Breast epithelium (tissue), 4 donors: ENCODE measurements at places on chromosomes 7 and 10. TPM values are rescaled to one million over a fixed set of nuclear protein-coding genes. Genes with fewer than 3 reads are reported as not detected.

GRCh38 chr10:3961082-3961481 lies 176.1 kb upstream of the KLF6 start:
- DNase-seq = no peak

GRCh38 chr7:151652111-151652510 lies 132.4 kb upstream of the RHEB start:
- no peak for DNase-seq

DNA sequence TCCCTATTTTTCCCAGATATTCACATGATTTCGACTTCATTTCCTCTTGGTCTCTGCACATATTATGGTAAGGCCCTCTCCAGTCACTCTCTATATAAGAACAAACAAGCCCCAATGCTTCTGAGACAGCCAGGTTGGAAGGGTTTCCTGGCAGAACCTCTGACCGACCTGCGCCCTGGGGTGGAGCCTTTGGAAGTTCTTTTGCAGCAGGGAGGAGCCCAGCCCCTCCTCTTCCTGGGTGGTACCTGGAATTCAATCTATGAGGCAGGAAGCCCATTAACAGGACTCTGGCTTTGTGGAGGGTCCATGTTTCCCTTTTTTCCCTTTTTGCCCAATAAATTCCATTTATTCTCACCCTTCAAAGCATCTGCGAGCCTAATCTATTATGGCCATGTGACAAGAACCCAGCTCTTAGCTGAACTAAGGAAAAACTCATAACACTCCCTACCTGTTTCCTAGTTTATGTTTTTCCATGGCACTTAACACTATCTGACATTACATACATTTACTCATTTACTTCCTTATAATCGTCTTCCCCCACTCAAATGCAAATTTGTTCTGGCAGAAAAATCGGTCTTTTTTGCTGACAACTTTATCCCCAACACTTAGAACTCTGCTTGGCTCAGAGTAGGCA lies 92.5 kb upstream of the FRMD4A start:
- DNase-seq = no peak

DNA sequence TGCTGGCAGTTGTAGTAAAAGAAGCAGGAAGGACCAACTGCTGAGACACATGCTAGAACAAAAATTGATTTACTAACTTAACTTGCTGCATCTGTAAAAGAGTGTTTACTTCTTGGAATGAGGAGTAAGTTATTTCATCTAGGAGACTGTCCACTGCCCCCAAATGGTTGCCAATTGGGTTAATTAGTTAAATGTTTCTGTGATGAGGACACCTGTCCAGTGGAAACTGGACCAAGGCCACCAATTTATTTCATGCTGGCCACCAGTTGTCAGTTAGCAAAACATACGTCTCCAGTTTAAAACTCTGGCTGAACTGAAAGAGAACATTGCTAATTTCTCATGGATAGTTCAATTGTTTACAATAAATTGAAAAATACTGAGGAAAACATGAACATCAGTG lies 191.7 kb downstream of the PPP1R9A start:
- DNase-seq = no peak

- DNase-seq = no peak
These were observed 124.8 kb upstream of the PDLIM1 start for GRCh38 chr10:95415621-95416031.

DNA sequence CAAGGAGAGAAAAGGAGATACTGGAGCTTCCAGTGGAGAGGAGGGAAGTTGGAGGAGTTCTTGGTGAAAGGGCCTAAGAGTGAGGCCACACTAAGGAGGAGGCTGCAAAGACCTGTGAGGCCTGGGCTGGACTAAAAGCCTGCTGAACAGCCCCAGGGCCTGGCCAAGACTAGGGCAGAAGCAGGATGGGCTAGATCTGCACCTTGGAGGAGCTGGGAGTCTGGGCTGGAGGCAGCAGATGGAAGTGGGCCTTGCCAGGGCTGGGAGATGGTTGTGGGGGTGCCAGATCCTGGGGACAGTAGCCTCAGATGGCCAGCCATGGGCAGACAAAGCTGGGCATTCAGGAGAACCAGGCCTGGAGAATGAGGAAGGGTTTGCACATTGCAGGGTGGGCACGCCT lies 6.5 kb upstream of the PURB start:
- DNase-seq = no peak

DNA sequence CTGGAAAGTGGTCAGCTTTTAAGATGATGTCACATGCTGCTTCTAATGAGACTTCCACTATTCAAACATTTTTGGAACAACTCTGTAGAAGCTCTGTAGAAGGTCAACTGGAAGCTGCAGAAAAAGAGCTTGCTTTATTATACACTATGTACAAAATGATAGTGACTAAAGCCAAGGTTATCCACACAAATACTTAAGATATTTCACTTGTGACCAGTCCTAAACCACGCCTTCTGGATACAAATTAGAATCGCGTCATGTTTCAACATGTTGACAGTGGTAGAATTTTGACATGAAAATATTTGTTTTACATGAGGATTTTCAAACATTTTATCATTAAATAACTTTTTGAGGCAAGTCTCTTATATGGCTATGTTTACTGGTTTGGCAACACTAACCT lies 499.6 kb upstream of the PHF14 start:
- no peak for DNase-seq

DNA sequence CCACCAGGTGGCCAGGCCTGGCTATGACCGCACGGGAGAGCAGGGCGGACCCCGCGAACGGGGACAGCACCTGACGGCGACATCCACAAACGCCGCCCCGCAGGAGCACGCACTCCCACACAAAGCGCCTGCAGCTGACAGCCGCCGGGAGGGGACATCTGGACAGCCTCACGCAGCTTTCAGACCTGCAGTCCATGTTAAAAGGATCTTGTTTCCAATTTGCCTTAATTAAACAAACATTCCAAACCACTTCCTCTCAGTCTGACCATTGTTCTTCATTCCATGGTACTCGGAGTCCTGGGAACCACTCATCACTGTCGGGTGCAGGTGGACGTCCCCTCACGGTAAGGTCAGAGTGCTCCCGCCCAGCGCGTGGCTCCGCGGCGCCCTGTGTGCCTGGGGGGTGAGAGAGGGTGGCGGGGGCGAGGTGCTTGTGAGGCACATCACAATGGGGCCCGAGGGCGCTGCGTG lies 5.9 kb upstream of the GPER1 start:
- DNase-seq = no peak

- DNase-seq = no peak
These were observed 4.5 kb downstream of the STMP1 start for GRCh38 chr7:135666846-135667245.

DNA sequence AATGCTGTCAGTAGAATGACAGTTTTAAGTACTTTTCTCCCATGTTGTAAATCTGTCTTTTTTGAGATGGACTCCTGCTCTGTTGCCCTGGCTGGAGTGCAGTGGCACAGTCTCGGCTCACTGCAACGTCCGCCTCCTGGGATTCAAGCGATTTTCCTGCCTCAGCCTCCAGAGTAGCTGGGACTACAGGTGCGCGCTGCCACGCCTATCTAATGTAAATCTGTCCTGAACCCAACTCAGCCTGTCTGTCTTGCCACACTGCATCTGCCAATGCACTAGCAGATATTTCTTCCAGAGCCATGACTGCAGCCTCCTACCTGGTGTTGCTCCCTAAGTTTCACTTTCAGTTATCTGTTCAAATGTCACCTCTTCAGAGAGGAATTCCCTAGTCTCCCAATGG lies 264.1 kb downstream of the PHF14 start:
- DNase-seq = no peak

The AGAP9 gene
- 5.8 TPM for total RNA-seq

The PNPLA8 gene
- total RNA-seq = 48.6 TPM
